ENCODE measurements at places on chromosomes 3 and 15.
A peak's percentile ranks its signal among the peaks of the same experiment; 100 is the strongest.

DNA sequence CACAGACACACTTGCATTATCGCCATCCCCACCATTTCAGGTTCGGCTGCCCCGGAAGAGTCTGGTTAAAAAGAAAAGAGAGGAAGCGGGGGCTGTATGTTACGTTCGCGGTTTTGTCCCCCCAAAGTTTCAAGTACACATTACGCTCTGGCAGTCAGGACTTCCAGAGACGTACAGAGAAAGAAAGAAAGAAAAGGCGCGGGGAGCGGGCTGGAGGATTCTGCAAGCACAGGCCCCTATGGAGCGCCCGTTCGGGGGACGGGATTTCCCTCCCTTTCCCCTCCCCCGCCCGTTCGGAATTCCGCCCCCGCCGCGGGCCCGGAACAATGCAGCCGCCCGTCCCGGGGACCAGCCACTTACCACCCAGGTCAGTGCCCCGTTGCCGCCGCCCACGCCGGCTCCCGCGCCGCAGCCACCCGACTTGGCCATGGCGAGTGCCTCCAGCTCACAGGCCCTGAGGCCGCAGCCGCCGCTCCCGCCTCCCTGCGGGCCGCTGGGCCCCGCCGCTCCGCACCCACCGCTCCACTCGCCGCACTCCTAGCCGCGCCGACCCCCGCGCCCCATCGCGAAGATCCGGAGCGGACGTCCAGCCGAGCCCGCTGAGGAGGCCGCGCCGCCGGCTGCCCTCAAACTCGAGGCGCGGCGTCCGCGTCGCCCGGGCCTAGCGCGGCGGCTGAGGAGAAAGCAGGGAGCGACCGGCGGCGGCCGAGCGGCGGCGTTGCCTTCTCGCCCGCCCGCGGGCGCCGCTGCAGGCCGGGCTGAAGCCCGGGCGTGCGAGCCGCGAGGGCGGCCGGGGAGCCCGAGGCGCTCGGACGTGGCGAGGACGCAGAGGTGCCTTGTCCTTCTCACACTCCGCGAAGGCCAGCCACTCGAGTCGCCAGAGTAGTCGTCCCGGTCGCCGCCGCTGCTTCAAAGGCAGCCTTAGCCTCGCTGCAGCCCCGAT is 567 bp downstream of the TOP2B start:
- peak; percentile 61 for DNase-seq

DNA sequence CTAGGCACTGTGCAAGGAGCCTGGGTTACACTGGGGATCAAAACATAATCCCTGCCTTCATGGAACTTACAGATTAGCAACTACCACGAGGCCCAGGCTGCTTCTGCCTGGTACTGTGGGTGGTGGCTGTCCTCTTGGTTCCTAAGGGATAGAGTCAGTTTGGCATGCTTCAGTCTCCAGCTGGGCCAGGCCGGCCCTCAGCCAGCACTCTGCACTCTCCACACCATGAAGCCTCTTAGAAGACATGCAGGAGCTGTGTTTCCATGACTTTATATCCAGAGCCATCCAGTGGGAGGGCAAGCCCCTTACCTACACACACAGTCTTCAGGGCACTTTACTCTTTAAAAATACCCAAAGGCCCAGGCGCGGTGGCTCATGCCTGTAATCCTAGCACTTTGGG is 54.4 kb downstream of the ATP1B3 start:
- no peak for DNase-seq

- DNase-seq, result no peak
These were observed 35.6 kb upstream of the FLNB start for GRCh38 chr3:57972531-57973111.

- DNase-seq, result no peak
These were observed 6.3 kb upstream of the RARB start for GRCh38 chr3:25421747-25422146.

GRCh38 chr3:180855364-180855763 is 57.1 kb upstream of the FXR1 start:
- DNase-seq, result no peak

Data from CD4-positive, alpha-beta T cell treated with Interleukin-12 subunit alpha and Interleukin-12 subunit beta, for 1 hour (primary cell).